NCI-H2107 (cell line): ENCODE measurements at places on chromosomes 7 and 10.

DNA sequence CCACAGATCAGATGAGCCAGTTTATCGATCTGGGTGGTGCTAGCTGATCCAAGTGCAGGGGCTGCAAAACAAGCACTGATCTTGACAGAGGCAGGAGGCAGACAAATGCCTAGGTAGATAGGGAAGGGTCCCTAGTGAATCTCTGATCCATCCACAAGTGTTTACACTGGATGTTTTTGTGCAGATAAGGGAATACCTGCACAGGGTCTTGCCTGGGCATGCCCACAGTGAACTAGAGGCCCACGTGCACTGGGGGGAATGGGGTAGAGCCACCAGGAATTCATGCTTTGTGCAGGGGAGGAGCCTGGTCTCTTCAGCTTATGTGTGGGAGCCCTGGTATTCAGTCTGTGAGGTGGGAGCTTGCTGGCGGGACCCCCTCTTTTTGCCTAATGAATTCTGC is 50.3 kb downstream of the SDHAF3 start:
- DNase-seq, result no peak

- no peak for DNase-seq
These were observed 90.9 kb downstream of the BAMBI start for GRCh38 chr10:28768227-28768626.

DNA sequence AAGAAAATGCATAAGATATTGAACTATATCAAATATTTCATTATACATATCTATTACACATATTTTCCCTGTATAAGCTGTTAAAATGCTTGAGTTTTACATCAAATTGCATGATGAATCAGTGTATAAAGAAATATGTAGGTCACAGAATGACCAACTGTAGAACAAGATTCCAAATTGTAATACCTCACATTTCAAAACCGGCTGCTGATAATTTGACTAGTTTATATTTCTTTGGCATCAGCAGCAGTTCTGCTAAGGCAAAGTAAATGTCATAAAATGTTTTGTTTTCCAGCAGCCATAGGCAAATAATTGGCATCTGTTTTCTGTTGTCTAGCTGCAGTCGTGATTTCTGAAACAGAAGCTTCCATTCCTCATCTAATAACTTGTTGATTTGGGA is 633.9 kb downstream of the ARL4A start:
- DNase-seq, result no peak

DNA sequence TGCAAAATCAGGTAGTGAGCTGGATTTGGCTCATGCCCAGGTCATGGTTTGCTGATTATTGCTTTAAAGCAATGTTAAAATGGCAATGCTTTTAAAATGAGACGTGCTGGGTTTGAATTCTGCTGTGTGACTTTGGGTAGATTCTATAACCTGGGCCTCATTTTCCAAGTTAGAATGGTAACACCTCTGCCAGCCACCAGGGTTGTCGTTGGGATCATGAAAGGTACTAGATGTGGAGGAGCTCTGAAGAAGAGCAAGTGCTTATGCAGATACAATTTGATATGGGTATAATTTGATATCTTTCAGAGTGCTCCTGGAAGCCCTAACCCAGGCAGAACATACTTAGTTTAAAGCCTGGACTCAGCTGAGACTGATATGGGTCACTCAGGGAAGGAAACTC is 60.0 kb downstream of the EVX1 start:
- DNase-seq, result no peak

GRCh38 chr7:30671793-30672465 is 10.3 kb downstream of the CRHR2 start:
- no peak for DNase-seq

DNA sequence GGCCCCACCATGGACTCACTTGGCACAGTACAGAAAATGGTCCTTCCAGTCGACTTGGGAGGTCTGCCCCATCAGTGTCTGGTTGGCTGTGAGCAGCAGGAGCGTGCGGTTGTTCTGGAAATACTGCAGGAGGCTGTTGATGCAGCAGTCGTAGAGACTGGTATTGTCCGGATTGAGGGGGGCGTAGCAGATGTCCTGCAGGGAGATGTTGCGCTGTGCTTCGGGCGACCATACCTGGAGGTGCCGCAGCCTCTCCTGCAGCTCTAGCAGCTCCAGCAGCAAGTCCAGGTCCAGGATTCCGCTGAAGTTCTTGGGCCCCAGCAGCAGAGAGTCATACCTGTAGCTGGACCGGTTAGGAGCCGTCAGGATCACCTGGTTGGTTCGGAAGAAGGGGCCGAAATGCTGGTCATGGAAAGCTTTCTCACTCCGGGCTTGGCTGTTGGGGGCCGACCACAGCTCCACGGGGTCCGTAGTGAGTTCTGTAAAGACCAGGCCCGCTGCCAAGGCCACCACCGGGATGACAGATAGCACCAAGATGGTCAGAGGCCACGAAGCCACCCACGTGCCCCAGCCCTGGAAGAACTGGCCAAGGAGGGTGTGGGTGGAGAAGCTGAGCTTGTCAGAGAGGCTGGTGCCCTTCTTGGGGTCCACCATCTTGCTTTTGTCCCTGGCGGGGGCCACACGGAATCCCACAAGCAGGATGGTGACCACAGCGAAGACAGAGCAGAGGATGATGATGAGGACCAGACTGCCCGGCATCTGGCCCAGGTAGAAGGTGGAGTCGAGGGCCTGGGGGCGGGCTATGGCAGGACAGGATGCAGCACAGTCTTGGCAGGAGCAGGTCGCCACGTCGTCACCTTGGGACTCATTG is 2.1 kb downstream of the NPC1L1 start:
- DNase-seq, result no peak

GRCh38 chr7:146131701-146132100 is 15.1 kb downstream of the CNTNAP2 start:
- no peak for DNase-seq

DNA sequence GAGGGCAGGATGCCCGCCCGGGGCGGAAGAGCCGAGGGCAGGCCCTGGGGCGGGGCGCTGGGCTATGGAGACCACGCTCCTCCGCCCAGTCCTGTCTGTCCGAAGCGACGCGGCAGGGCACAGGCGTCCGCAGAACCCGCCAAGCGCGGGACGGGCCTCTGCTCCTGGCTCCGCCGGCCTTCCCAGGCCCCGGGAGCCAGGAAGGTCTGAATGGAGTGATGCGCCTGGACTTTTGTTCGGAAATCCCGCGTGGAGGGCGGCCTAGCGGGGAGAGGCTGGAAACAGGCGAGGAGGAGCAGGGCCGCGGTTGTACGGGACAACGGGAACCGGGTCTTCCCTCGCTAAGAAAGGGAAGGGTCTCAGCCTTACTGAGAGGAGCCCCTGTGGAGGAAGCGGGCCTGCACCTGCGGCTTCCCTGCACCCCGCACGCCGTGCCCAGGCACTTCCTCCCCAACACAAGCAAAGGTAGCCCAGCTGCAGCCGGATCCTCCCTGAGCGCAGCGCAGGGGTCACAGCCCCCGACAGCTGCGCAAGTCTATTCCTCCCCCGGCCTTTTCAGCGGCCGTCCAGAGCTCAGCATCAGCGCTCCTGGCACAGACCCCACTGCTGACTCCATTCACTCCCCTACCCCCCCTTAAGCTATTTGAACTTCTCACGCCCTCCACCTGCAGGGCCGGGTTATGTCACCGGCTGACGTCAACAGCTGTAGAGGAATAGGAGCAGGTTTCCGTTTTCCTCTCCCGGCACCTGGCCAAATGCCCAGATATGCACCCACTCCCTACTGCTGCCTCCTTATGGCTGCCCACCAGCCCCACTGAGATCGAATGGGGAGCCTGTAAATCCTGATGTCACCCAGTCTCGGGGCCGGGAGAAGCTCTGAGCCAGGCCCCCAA is 143.2 kb upstream of the RET start:
- peak; percentile 2 for DNase-seq

- no peak for DNase-seq
These were observed 23.9 kb upstream of the MPP7 start for GRCh38 chr10:28326516-28327490.

- DNase-seq, result no peak
These were observed 256.9 kb downstream of the STK31 start for GRCh38 chr7:23966941-23967340.

DNA sequence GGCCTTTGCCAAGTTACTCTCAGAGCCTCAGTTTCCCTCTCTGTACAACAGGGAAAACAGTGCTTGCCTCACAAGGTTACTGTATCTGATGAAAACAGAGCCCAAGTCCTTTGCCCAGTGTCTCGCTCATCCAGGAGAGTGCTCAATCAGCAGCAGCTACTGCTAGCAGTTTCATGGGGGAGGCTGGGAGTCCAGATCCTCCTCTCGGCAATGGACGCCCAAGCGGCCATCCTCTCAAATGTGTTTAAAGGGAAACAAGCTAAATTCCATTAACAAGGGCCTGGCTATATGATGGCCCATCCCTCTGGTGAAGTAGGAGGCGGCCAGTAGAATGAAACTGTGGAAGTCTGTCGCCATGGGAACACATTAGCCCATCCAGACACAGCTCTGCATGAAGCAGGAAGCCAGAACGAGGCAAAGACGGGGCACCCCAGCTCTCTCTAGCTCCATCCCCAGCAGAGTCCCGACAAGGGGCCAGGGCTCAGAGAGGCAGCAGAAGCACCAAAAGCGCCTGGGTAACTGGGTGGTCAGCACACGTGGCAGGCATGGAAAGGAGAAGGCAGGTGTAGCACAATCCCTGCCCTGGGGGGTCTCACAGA is 35.2 kb downstream of the FAM53B start:
- no peak for DNase-seq

GRCh38 chr7:3042861-3043489 is 692 bp downstream of the CARD11 start:
- no peak for DNase-seq

GRCh38 chr7:116200963-116201362 is 9.4 kb upstream of the TES start:
- no peak for DNase-seq

DNA sequence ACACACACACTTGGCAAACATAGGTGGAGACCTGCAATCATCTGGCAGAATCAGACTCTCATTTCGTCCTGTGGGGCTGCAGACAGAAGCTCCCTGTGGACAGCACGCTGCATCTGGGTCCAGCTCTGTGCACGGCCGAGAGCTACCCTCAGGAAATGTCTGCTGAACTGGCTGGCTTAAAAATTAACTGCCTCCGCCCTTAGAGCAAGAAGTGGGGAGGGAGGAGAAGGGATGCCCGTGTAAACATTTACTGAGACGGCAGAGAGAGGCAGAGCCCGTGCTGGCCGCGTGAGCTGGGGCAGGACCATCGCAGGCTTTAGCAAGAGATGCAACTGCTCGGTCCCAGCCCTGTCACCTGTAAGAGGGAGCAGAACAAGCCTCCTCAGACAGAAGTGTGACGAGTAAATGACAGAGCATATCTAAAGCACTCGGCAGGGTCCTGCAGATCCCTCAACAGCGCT is 81.8 kb downstream of the TNS3 start:
- DNase-seq, result no peak

DNA sequence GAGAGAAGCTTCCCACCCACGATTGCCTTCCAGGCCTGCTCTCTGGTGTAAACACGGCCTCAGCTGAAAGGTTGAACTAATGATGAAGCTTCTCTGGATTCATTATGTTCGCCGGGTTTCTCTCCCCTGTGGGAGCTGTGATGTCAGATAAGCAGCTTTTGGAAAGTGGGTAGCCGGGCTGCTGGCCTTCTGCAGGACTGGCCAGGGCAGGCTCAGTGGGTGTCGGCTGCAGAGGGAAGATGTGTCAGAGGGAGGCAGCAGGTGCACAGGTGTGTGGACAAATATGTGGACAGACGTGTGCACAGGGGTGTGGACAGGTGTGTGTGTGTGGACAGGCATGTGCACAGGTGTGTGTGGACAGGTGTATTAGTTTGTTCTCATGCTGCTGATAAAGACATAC is 28.5 kb upstream of the PSMG3 start:
- DNase-seq, result no peak

DNA sequence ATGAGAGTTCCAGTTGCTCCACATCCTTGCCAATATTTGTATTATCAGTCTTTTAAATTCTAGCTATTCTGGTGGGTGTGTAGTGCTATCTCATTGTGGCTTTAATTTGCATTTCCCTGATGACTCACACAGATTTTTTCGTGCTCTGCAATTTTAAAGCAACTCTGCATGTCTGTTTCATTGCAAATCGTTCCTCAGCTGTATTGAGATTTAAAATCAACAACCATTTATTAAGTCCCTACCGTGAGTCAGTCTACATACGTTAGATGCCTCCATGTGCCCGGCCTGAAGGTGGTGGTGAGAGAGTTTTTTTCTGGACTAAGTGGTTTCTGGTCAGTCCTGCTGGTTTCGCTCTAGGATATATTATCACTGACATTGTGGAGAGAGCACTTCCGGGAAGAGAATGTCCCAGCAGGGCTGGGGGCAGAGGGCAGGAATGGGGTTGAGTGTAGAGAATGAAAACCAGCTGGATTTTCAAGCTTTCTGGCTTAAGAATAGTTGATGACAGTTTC is 8.4 kb upstream of the HYCC1 start:
- no peak for DNase-seq

DNA sequence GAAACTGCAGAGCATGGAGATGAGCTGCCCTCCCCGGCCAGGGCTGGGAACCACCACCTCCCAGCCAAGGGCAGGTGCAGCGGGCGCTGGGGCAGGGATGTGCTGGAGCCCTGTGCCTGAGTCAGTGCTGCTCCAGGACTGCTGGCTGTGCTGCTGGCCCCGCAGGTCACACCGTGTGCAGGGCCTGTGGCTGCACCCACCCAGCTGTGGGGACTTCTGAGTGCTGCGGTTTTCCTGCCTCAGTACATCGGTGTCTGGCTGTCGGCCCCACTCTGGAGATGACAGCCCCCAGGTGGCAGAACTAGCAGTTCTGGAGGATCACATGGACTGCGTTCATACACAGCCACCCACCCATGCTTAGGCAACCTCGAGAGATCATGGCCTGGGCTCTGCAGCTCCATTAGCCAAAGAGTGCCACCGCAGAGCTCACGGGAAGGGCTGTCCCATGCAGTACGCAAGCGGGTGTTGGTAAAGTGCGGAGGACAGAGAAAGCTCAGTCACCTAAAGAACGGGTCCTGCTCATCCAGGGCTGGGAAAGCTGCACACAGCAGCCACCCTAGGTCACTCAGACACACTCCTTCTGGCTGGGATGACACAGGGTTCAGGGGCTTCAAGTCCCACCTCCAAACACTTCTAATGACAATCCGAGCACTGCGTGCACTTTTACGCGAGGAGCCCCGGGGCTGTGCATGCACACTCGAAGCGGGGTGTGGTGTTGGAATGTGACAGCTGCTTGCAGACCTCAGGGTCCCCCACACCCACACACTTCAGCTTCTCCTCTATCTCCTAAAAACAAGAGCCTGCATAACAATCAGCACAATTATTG is 198.1 kb upstream of the PPP2R2D start:
- no peak for DNase-seq

- DNase-seq, result no peak
These were observed 55.8 kb downstream of the ALOX5 start for GRCh38 chr10:45429790-45430189.

DNA sequence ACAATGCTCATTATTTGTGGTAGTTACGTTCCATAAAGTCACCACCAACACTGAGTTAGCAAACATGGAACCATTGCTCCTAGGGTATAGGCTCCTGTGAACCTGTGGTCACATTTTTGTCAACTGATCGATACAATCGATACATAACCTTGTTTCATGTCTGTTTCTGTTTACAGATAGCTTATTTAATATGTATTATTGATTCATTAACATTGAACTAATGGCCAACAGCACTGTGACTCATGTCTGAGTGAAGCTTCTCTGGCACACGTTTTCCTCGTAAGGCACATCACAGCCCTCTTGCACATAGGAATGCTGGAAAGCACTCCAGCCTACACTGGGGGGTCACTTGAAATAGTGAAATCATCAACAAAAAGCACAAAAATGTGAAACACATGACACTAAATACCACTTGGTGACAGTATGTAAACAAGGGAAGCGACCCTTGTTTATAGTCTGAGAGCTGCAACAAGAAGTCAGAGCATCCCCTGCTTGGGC is 27.0 kb downstream of the GHRHR start:
- no peak for DNase-seq

- no peak for DNase-seq
These were observed 54.2 kb upstream of the STEAP1B start for GRCh38 chr7:22554184-22554583.
